HCT116 (cell line): ENCODE measurements at places on chromosomes 1 and 21. TPM values are rescaled to one million over a fixed set of nuclear protein-coding genes. Genes with fewer than 3 reads are reported as not detected.

Gene LIPI
- total RNA-seq = not detected

Gene RUNX1
- 33.5 TPM for total RNA-seq

Gene CFHR1
- 0.34 TPM for total RNA-seq

Gene SNX7
- 18.8 TPM for total RNA-seq

Gene GUCA2A
- total RNA-seq = not detected

Gene MYOM3
- total RNA-seq = 7.9 TPM

Gene LEMD1
- total RNA-seq = 11.9 TPM

DNA sequence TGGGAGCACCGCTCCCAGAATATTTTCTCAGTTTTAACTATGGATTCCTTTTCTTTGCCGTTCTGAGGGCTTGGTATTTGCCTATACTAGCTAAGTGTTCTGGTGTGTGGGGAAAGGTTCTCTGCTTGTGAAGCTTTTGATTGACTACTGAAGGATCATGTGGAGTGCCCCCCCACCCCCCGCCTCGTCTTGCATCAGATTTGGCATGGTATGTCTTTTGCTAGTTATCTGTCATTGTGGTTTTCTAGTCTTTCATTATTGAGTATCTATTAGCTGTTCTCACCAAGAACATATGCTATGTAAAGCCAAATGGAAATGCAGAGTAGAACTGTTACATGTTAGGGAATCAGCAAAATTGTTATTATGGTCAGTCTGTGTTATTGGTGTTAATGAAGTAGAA, 58.3 kb downstream of the MACF1 start:
- DNase-seq = no peak

- DNase-seq = no peak
Measured at GRCh38 chr21:33634254-33634653, 7.3 kb downstream of the CRYZL1 start.

- no peak for DNase-seq
Measured at GRCh38 chr1:158999316-159000069, 10.2 kb upstream of the IFI16 start.

DNA sequence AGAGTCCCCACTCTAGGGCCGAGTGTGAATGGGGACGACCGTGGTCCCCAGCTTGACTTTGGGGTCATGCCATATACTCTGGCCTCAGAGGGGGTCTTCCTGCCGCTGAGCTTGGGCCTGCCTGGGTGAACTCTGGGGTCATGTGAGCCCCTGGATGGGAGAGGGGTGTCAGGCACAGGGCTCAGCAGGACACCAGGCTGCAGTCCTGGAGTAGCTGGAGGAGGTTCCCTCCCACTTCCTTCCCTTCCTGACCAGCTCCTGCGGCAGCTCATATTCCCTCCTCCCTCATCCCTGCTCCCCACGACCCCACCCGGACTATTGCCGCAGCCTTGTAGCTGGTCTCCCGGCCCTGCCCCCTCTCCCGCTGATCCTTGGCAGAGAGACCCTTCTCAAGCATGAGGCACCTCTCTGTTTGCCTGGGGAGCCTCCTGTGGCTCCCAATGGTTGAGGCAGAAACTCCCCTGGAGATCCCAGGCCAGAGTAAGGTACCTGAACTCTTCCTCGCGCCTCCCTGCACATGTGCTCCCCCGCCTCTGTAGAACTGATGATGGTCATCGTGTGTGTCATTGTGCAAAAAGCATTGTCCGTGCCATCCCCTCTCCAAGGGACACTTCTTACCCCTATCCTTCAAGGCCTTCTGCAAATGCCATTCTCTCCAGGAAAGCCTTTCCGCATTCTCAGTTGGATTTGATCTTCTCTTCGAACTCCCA, 1.8 kb downstream of the TNFRSF1B start:
- DNase-seq = no peak

DNA sequence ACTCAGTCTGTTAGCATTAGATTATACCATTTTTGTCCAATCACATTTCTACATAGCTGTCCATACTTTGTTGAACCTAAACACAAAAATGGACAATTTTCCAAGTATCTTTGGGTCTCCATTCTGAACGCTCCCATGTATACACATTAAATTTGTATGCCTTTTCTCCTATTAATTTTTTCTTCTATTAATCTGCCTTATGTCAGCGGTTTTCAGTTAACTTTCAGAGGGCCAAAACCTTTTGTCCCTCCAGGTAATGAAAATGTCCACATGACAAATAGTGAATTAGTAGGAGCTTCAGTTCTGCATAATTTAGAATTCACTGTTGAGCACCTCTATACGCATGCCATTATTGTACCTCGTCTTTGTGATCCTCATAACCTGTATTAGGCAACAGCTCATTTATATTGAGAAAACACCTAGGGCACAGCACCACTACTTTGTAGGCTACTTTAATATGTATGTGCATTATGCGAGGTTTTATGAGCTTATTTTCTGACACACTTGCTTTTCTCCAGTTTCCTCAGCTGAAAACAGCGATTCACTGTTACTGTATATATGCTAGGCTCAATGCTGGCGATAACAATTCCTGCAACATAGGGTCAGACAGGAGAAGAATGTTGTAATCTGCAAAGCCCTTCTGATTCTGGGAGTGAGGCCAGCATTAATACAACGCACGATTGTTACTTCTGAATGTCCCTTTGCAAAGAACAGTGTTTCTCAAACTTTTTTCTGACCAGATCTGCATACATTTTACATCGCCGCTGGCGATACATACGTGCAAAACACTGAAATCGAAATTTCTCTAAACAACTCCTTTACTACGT, 1.1 kb upstream of the ABCD3 start:
- DNase-seq = no peak

DNA sequence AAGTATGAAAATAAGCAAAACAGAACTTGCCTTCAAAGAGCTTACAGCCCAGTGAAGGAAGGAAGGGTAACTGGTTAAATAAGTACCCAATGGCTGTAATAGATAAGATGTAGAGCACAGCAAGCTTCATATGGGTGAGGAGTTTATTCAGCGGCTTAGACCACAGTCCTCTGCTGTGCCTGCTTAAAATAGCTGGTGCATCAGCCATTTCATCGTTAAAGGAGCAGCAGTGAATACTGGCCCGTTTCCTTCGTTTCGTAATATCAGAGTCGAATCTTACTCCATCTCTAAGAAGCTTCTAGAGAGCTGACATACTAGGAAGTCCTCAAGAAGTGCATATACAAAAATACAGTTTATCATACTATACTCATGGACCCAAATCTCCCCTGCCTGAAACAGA, 286.5 kb downstream of the NFIA start:
- DNase-seq = no peak

GRCh38 chr1:1349256-1350012, at the start of gene DVL1:
Gene DVL1, minus strand, starts transcription at chr1:1349418. Its CDS starts 353 bp downstream, at chr1:1349065.
- DNase-seq = no peak

DNA sequence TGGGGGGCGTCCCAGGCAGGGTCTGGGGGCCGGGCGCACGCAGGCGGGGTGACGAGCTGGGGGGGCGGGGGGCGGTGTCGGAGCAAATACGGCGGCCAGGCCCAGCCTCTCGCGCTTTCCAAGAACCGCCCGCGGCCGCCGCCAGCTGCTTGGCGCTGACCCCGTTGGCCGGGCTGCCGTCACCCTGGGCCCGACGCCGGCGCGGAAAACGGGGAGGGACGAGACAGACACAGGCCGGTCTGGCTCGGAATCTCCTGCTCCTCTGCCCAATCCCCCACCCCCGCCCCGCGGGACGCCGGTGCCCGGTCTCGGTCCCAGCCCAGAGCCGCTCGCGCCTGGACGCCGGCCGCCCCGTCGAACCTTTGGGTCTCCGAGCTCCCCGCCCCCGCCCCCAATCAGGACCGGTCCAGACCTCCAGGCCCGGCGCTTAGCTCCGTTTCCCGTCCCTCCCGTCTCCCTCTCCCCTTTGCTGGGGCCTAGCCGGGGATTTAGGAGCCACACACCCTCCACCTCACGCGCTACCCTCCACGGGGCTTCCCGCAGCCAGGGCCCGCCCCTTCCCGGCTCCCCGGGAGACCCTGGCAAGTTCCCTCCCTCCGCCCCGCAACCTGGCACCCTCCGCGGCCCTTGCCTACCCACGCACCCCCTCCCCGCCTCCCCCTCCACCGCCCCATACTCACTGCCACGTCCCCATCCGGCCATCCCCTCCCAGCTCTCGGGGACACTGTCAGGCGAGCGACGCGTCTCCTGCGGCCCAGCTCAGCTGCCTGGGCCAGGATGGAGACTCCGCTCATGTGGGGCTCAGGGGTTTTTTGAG, 800 bp upstream of the MMP23B start:
- no peak for DNase-seq

DNA sequence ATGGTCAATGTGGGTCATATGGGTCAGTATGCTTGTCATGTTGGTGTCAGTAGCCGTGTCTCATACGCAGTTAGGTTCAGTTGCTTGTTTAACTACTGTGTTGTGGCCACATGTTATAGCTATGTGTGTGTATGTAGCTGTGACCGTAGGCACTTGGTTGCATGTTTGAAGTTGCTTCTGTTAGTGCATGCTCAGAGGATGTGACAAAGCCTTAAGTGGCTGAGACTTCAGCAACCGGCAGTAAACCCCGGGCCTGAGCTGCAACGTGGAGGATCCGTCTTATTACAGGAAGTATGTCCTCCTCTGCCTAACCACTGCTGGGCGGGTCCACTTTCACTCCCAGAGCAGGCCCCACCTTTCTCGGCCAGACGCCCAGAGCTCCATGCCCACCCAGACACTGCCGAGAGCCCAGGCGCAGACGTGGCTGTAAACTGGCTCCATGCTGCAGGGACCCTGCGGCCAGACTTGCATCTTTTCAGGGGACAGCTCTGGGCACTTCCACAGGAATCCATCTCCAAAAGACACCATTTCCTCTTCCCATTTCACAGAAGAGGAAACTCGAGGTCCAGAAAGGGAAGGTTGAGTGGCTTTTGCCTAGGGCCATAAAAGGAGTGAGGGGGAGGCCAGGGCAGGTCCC, 2.2 kb downstream of the TCEA3 start:
- DNase-seq = no peak

DNA sequence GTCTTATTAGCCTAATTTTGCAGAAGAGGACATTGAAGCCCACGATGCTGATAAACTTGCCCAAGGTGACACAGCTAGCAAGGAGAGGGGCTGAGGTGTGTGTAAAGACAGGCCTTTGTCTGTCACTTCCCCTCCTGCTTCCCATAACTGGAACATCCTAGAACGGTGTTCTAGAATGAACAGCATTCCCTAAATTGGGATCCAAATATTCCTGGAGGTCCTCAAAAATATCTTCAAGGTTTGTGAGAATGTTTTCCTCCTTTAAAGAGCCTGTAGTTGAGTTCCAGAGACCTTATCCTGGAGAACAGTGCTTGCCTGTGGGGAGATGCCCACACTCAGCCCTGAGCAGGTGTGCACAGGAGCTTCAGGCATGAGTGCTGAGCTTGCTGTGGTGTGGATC, 41.5 kb upstream of the SAMD13 start:
- DNase-seq = no peak

- no peak for DNase-seq
Measured at GRCh38 chr1:236429715-236430274, 35.7 kb downstream of the EDARADD start.

- no peak for DNase-seq
Measured at GRCh38 chr21:41201385-41201784, 33.4 kb downstream of the BACE2 start.

- DNase-seq = no peak
Measured at GRCh38 chr1:27349784-27350662, 8.2 kb downstream of the SYTL1 start.

GRCh38 chr1:110312188-110313121, 26.7 kb upstream of the RBM15 start:
- peak; percentile 54 for DNase-seq

GRCh38 chr1:111499026-111499785, 4.2 kb downstream of the ADORA3 start:
- no peak for DNase-seq

GRCh38 chr1:46503421-46503820, 13.8 kb downstream of the DMBX1 start:
- no peak for DNase-seq

- DNase-seq = no peak
Measured at GRCh38 chr1:162372159-162373071, 4.2 kb downstream of the SPATA46 start.

GRCh38 chr1:116373431-116374352, 648 bp downstream of the ATP1A1 start:
- DNase-seq = no peak

DNA sequence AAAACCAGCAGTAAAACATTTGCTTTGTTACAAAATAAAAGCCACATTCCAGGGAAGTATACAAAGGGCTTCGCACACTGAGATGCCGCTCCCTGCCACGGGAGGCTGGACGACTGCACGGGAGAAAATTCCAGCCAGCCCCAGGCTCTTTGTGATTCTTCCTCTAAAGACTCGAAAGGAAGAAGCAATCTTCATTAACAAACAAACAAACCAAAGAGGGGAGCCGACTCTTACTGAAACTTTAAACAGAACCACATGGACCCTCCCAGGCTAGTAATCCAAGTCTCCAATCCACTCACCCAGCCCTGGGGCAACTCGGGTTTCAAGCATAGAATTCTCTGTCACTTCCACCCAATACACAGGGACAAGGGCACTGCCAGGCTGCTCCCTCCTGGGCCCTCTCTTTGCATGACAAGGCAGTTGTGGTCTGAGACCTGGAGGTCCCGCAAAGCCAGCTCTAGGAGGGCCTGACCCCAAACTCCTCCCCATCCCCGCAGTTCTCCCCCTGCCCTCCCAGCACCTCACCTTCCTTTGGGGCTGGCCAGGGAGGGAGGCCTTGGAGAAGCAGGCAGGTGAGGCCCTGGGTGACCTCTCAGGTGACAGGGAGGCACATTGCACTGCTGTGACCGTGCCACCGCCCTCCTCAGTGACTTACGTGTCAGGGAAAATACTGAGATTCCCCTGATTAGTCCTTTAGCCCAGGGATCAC, 26.6 kb upstream of the COL18A1 start:
- no peak for DNase-seq

DNA sequence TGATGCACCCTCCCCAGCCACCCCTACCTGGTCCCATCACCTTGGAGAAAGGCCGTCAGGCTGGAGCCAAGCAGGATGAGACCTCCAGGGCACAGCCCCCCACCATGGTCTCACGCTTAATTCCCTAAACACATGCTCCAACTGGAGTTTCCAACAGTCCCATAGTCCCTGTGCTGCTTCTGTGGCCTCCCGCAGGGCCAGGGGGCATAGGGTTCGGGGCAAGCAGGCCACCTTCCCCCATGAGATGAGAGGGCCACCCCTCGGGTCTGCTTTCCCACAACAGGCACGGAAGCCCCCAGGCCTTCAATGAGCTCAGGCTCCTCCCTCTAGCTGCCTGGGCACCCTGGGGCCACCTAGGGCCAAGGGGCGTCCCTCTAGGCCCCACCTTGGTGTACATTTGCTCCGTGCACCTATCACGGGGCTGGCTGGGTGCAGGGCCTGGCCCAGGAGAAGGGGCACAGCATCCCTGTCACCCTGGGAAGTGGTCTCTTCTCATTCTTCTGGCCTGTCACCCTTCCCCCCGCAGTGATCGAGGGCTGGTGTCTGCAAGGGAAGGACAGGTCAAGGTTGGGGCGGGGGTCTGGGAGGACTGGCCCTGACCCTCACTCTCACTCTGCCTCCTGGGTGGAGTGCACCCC, 42.4 kb downstream of the TRIM11 start:
- DNase-seq = no peak

GRCh38 chr1:36988321-36988720, 46.0 kb downstream of the GRIK3 start:
- no peak for DNase-seq

DNA sequence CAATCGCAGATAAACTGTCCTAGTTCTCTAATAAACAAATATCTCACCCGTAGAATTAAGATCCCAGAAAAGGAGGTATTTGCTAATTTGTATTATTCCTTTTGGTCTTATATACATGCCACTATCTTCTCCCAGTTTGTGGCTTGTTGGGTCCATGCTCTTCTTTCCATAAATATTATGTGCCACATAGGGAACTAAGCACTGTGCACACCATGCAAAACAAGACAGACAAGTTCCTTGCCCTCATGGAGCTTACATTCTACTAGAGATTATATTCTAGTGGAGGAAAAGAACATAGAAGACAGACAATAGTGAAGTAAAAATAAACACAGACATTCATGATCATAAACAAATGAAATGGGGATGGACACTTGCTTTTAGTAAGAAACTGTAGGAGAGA, 4.7 kb downstream of the GART start:
- no peak for DNase-seq
